ENCODE measurements at places on chromosomes 1 and 21.
A peak's percentile ranks its signal among the peaks of the same experiment; 100 is the strongest.

DNA sequence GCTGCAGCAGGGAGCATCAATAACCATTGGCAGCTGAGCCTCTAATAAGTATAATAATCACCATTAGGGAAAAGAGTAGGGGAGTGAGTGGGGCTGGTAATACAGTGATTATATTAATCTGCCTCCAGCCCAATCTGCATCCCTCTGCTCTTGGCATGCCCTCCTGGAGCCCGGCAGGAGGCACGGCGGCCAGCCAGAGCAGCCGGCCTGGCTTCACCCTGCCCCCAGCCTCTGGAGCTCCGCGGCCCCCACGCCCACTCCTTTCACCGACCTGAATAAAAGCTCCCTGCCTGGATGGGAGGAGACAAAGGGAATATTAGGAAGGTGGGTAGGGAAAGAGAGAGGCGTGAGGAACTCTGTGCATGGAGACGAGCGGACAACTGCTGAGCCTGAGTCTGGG, 28.3 kb downstream of the OPTC start:
- no peak for DNase-seq

- DNase-seq, result peak; percentile 89
Observed at GRCh38 chr1:152001631-152002584, 8.2 kb upstream of the S100A10 start.

- DNase-seq, result no peak
Observed at GRCh38 chr1:63724375-63724899, 49.4 kb upstream of the ROR1 start.

DNA sequence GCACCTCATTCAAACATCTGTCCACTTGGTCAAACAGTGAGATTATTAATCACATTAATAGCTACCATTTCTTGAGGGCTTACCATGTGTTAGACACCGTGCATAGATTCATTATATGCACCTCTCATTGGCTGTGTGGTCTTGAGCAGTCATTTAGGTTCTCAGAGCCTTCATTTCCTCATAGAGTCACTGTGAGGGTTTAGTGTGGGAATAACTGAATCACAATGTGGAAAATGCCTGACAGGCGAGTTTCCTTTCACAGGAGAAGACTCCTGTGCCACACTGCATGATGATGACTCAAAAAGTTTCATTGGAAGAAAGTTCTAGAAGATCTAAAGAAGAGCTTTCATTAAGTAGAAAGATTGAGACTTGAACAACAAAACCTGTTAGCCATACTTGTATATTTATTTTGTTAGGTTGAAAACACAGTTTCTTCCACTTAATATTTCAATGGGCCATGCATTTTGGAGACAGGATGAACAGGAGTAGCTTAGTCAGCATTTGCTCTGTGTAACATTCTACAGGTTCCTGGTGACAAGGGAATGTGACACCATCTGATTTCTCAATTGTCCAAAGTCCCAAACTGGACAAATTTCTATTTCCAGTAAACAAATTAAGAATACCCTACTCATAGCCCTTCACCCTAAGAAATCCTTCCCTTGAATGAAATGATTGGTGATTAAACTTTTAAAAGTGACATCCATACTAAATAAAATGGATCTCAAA, 45.7 kb downstream of the FYB2 start:
- no peak for DNase-seq

DNA sequence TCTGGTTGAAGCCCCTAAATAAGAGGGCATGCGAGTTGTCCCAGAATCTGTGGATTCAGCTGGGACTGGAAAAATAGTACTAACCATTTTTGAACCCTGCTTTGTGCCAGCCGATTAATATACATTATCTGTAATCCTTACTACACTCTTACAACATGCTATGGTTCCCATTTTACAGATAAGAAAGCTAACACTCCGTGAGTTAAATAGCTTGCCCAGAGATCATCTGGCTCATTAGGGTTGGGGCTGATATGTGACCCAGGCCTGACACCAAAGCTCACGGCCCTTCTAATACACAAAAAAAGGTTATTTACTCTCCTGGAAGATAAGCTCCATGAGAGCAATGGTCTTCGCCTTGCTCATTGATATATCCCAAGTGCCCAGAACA, 14.9 kb downstream of the ATP2B4 start:
- DNase-seq, result no peak

- no peak for DNase-seq
Observed at GRCh38 chr1:154191990-154192461, at the start of gene TPM3. Gene TPM3 (minus strand): TSS chr1:154192100. CDS start chr1:154192018, 82 bp downstream.

DNA sequence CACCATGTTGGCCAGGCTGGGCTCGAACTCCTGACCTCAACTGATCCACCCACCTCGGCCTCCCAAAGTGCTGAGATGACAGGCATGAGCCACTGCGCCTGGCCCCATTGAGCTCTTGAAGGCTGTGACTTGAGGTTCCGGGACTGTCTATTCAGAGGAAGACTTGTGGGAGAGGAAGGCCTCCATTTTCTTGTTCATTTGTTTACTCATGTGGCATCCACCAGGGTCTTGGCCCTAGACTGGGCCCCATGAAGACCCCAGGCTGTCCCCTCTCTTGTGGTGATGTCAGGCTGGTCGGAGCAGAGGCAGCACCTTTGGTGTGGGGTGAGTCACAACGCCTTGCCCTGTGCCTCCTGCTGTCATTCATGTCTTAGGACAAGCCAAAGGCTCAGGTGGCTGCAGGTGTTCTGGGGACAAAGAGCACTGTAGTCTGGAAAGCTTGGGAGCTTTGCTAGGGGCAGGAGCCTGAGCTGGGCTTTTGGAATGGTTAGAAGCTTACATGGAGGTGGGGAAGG, 224.6 kb upstream of the C1orf174 start:
- DNase-seq, result no peak

- no peak for DNase-seq
Observed at GRCh38 chr1:234091876-234092275, 187.4 kb downstream of the SLC35F3 start.

DNA sequence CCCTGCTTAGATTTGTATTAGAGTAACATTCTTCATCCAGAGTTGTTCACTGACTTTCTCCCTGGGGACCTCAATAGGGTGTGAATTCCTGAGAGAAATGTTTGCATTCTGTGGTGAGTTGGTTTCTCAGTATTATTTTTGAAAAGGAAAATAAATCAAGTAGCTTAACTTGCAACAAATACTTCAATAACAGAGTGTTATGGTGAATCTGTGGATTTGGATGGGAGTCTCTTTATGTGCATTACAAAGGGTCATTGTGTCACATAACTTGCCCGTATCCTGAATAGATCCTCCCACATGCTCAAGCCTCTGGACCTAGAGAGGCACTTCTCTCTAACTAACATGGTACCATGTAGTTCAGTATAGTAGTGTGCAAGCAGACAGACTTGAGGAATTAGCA, 68.4 kb upstream of the IPO9 start:
- DNase-seq, result no peak

- DNase-seq, result no peak
Observed at GRCh38 chr1:32779242-32779641, 37.9 kb downstream of the YARS1 start.

- DNase-seq, result no peak
Observed at GRCh38 chr1:184061396-184062003, 10.0 kb downstream of the TSEN15 start.

GRCh38 chr1:3745590-3746381, 6.5 kb upstream of the CCDC27 start:
- no peak for DNase-seq

- DNase-seq, result no peak
Observed at GRCh38 chr1:219908170-219908569, 20.2 kb downstream of the SLC30A10 start.

DNA sequence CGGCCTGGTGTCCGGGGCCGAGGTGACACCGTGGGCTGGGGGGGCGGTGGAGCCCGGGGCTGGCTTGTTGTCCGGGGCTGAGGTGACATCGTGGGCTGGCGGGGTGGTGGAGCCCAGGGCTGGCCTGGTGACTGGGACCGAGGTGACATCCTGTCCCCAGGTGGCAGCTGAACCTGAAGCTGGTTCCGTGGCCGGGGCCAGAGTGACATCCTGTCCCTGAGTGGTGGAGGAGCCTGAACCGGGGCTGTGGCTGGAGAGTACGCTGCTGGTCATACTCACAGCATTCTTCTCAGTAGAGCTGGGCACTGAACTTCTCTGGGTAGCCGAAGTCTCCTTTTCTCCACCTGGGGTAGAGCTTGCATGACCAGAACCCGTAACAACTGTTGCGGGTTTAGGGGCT, 15.8 kb downstream of the THBS3 start:
- DNase-seq, result no peak

- no peak for DNase-seq
Observed at GRCh38 chr1:5140962-5141361, 486.6 kb downstream of the AJAP1 start.

DNA sequence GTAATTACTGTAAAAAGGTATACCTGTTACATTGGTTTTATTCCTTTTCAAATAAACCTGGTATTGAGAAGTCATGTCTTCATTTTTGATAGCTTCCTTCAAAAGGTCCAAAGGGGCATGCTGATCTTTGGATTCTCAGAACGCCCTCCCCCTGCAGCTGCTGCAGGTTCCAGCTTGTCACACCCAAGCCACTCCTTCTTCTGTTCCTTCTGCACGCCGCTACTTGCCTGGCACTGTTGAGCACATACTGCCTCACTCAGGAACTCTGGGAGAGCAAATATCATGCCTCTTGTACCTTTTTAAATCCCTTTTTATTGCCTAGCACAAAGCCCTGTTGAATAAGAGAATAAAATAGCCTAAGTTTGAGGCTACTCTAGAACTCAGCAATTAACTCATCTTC, 136.9 kb downstream of the BARHL2 start:
- DNase-seq, result no peak

GRCh38 chr1:12552111-12552888, 65.7 kb downstream of the DHRS3 start:
- DNase-seq, result no peak

DNA sequence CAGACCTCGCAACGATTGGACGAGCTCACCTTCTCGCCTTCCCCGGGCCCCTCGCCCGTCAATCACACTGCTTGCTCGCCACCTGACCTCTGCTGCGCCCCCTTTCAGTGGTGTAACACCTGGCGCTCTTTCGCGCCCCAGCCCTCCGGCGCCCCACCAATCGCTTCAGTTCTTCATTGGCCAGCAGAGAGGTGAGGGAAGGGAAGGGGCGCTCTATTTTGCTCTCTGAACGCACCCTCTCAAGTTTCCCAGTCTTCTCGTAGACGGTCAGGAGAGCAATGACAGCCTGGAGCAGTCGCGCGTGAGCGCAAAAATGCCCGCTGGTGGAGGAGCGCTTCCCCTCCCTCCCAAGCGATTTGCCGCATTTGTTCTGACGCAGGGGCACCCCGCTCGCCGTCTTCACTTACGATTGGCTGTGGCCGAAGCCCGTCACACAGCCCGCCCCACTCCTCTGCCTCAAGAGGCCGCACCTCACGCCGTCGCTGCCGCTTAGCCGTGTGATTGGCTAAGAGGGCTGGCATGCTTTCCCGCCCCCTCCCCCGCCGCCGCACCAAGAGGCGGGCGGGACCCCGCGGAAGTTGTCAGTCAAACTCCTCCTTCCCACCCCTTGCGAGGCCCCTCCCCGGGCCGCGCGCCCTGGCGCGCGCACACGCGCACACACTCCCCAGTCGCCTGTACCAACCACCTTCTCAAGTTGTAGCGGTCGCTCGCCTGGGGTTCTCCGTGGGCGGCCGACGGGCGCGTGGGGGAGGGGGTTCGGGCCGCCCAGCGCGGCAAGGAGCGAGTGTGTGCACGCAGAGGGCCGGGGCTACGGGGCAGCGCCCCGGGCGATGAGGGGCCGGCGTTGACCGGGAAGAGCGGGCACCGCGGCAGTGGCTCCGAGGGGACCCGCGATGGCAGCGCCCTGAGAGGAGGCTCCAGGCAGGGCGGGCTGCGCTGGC, at the start of gene PPP2R5A:
Gene PPP2R5A (plus strand): TSS at position 667 of the 941 bp plus-strand sequence. CDS start 701 bp downstream, outside the sequence.
- DNase-seq, result peak; percentile 100

GRCh38 chr1:23578311-23578996, 19.2 kb upstream of the ID3 start:
- no peak for DNase-seq

GRCh38 chr1:31122741-31123140, 57.2 kb upstream of the PUM1 start:
- DNase-seq, result no peak

- DNase-seq, result no peak
Observed at GRCh38 chr1:215043401-215043800, 39.1 kb upstream of the KCNK2 start.

DNA sequence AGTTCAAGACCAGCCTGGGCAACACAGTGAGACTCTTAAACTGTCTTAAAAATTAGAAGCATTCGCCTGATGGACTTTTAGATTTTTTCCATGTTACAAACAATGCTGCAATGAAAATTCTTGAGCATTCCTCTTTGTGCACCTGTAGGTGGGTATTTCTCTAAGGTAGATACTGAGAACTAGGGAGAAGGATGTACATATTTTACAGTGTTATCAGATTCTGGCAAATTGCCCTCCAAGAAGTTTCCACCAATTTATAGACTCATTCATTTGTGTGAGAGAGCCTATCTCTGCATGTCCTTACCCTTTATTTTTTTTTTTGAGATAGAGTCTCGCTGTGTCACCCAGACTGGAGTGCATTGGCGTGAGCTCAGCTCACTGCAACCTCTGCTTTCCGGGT, 12.3 kb upstream of the LEFTY2 start:
- DNase-seq, result no peak

- no peak for DNase-seq
Observed at GRCh38 chr1:1596493-1597274, 3.3 kb downstream of the FNDC10 start.

DNA sequence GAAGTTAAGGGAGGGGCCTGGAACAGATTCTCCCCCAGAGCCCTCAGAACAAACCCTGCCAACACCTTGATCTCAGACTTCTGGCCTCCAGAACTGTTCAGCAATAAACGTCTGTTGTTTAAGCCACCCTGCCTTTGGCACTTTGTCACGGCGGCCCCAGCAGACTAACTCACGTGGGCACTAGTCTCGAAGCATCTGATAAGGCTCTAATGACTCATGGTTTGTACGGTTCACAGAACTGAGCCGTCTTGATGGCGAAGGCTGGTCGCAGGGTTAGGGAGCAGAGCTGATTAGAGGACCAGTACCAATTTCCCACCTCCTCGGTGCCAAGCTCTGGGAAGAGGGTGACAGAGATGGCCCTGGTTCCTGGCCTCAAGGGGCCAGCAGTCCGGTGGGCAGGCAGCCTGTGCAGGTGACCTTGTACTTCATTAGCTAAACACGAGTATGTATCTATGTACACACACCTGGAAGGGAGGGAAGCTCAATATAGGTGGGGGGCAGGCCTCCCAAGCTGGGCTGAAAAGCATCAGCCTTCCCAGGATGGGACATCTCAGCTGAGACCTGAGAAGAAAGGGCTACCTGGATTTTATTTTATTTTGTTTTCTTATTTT, 112.8 kb downstream of the MRPS6 start:
- DNase-seq, result peak; percentile 35

- peak; percentile 32 for DNase-seq
Observed at GRCh38 chr1:165928075-165928731, 100.8 kb downstream of the UCK2 start.

- no peak for DNase-seq
Observed at GRCh38 chr1:208641579-208642280, 397.5 kb upstream of the PLXNA2 start.

DNA sequence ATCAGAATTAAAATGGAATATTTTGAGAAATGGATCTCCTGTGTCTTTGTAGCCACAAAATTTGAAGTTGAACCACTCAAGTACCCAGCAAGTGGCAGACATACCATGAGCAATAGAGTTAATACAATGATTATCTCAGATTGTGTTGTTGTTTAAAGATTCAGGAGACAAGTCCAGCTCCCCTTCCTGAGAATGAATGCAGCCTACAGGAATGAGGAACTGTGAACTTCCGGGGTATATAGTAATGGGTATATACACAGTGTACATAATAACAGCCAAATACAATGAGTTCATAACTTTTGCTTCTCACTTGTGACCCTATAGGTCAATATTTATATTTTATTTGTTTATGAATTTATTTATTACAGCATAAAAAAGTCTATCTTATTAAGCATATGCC, 445.0 kb downstream of the SETD4 start:
- DNase-seq, result no peak

Measured in left ventricle myocardium superior (tissue), 1 donor.